ENCODE measurements at places on chromosomes 7 and 10.

GRCh38 chr7:485188-486081 is 34.2 kb downstream of the PDGFA start:
- no peak for DNase-seq

DNA sequence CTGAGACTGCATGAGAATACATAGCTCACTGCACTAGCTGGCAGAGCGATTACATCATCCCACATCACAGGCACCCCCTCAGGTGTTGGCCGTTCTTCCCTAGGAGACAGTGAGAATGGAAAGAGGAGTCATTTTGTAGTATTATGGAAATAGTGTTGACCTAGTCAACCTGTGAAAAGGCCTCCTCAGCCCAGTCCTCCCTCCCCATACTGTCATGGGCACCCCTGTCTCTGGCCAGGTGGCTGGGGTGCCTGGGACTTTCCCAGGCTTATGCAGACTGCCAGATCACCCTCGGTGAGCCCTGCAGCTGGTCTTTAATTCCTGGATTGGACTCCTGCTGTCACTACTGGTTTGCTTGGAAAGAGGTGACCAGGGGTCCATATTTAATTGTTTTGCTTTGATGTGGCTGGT is 4.0 kb downstream of the INPP5A start:
- DNase-seq: no peak

DNA sequence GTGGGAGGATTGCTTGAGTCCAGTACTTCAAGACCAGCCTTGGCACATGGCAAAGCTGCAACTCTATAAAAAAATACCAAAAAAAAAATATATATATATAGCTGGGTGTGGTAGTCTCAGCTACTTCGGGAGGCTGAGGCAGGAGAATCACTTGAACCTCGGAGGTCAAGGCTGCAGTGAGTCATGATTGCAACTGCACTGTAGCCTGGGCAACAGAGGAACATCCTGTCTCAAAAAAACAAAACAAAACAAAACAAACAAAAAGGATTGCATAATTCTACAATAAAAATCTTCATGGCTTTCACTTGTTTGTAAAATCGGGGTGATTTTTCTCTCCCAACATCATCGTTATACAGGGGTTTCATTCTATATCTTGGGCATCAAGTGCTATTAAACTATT is 35.1 kb downstream of the GUSB start:
- DNase-seq: no peak

- no peak for DNase-seq
These were observed 57.2 kb downstream of the AKR1E2 start for GRCh38 chr10:4883079-4883739.

DNA sequence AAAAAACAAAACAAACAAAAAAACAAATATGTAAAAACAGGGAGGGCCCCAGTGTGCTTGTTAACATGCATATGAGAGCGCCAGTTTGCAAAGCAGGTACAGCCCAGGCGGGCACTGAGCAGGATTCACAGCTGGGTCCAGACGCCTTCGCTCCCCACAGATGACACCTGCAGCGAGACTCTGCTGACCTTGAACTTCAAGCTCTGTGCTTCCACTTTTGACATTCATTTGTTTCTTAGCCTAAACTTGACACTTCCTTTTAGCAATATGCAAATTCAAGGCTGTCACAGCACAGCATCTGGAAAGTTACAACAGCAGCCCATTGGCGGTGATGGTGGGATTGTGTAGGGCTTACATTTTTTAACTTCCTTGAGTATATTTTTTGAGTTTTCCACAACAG is 88.8 kb upstream of the TNS3 start:
- DNase-seq: no peak

DNA sequence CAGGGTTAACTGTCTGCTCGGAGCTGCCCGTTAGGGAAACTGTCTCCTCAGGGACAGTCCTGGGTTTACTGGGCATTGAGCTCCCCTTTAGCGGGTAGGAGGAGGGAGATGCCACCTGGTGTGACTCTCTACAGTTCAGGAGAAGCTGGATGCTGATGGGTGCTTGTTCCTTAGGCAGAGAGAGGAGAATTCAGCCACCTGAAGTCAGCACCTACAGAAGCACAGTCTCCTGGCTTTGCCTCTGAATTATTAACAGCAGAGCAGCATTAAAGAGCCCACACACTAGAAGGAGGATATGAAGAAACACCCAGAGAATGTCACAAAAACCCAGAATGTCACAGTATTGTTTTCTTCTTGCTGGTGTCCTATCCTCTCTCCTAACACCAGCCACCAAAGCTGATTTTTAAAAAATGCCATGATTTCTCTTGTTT is 696 bp downstream of the GIMAP4 start:
- no peak for DNase-seq

GRCh38 chr7:16743236-16743635 is 10.3 kb upstream of the TSPAN13 start:
- no peak for DNase-seq

DNA sequence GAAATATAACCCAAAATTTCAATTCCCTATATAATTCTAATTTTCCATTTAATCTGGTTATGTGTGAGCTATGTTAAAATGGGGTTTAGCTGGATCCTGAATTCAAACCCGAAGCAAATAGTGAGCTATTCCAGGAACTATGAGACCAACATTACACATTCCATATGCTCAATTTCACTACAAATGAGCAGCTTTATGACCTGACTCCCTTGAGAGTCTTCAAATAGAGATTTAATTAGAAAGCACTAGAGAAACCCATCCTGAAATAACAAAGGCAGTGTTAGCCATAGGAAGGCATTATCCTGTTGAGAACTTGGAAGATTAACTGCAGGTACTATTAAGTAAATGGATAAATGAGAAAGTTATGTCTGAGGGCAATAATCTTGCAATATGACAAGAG is 890.0 kb downstream of the GRM8 start:
- no peak for DNase-seq

- DNase-seq: no peak
These were observed 44.7 kb upstream of the ZEB1 start for GRCh38 chr10:31274310-31274709.

DNA sequence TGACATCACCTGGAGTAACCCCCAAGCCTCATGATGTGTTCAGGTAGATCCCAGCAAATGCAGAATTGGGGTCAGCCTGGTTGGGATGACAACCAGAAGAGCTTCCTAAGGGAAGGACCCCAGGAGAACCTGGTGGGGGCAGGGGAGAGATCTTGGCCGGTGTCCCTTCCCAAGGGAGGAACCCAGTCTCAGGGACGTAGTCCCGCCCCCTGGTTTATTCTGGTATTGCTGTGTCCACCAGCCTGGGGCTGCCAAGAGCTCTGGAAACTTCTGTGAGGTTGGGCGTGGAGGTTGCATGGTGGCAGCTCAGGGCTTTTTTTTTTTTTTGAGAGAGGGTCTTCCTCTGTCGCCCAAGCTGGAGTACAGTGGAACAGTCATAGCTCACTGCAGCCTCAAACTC is 19.4 kb downstream of the GTF2IRD1 start:
- DNase-seq: no peak

DNA sequence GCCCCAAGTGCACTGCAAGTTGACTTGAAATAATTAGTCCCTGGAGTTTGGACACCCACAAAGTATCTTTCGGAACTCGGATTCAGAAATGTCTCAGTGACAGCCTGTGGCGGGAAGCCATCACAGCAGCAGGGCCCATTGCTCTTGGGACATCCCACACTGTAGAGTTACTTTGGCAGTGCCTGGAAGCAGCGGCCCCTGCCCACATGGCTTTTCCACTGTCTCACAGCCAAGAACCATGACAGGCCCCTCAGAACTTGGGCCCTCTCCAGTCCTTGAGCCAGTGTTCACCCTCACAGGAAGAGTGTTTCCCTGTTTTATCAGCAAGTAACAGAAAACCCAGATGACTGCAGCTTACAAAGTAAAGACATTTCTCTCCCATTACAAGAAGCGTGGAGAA is 477.0 kb upstream of the GALNT17 start:
- no peak for DNase-seq

- no peak for DNase-seq
These were observed 344.1 kb downstream of the PHF14 start for GRCh38 chr7:11317766-11318165.

DNA sequence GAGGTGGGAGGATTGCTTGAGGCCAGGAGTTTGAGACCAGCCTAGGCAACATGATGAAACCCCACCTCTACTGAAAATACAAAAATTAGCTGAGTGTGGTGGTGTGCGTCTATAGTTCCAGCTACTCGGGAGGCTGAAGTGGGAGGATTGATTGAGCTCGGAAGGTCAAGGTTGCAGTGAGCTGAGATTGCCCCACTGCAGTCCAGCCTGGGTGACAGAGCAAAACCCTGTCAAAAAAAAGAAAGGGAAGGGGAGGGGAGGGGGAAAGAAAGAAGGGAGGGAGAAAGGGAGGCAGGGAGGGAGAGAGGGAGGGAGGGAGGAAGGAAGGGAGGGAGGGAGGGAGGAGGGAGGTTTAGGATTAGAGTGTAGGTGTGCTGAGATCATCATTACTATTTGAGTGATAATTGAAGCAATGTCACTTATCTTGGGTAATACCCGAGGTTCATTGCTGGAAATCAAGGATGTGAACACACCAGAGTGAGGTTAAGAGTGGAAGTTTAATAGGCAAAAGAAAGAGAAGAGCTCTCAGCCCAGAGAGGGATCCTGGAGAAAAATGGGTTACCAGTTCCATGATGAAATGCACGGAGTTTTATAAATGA is 27.6 kb downstream of the VCL start:
- no peak for DNase-seq

DNA sequence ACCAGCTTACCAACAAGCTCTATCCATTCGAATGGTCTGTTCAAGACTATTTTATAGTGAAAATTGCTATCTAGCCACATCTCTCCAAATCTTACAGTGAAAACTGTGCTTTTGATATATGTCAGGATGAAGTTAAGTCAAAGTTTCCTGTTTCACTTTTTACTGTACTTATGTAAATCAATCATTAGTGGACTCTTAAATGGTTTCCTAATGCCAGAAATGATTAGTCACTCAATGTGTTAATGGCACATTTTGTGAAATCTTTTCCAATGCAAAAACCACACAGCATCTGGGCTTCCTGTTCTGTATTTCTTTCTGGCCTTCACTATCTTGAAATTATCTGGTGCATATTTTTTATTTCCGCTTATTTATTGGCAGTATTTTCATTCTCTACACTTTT is 87.3 kb upstream of the STEAP1B start:
- no peak for DNase-seq

DNA sequence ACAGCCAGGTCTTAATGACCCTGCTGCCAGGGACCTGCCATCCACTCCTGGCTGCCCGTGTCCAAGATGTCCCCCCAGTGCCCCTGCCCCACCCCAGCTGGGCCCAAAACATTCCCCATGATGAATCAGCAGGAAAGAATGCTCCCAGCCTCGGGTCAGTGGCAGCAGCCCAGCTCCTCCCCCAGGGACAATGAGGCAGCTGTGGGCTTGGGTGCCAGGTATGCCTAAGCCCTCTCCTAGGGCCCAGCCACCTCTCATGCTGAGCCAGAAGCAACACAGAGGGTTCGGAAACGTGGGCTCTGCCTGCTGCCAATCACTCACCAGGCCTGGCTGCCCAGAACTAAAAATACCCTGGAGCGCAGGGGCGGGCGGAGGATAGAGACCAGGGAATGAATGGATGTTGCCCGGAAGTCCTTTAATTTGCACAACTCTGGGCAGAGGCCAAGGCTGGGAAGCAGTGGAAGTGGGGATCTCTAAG is 1.5 kb upstream of the LOXL4 start:
- no peak for DNase-seq

- no peak for DNase-seq
These were observed 41.2 kb upstream of the PLPP4 start for GRCh38 chr10:120415709-120416330.
